A673 (cell line): ENCODE measurements at places on chromosomes 1 and 21. TPM values are rescaled to one million over a fixed set of nuclear protein-coding genes. Genes with fewer than 3 reads are reported as not detected.

GRCh38 chr1:184152434-184152898, 100.9 kb downstream of the TSEN15 start:
- no peaks in the 10 kb centered on the region for H3K27me3 ChIP-seq
- peak; percentile 99 for DNase-seq
- H3K27ac ChIP-seq, result peak overlapping the region; percentile 96

- H3K36me3 ChIP-seq, result no peaks in the 10 kb centered on the region
- no peak for DNase-seq
- no peaks in the 10 kb centered on the region for H3K4me1 ChIP-seq
- H3K27ac ChIP-seq, result no peak overlapping the region
Observed at GRCh38 chr1:75067975-75068374, 66.2 kb upstream of the LHX8 start.

DNA sequence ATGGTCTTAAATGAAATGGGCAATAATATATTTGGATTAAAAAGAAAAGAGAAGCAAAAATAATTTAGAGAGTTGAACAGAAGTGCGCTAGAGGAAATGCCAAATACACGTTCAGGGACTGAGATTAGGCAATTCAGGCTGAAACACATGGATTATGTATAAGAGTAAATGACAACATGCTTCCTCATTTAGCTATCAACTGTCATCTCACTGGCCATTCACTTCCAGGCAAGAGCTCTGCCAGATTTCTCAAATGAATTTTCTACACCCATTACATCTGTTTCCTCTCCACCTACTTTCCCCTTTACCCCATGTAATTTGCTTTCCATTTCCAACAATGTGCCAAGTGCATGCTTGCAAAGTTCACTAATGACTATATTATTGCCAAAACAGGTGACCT, 582.4 kb downstream of the LTN1 start:
- no peak for DNase-seq
- no peaks in the 10 kb centered on the region for H3K36me3 ChIP-seq
- H3K27me3 ChIP-seq, result no peaks in the 10 kb centered on the region
- no peaks in the 10 kb centered on the region for H3K4me1 ChIP-seq
- H3K4me3 ChIP-seq, result no peak overlapping the region
- no peak overlapping the region for H3K27ac ChIP-seq

Gene ESRRG
- total RNA-seq, result not detected in 2 replicates

Gene KRTAP13-2
- total RNA-seq, result not detected in 2 replicates

Gene POGZ
- total RNA-seq, result 98.4 and 102 TPM in 2 replicates

- H3K27ac ChIP-seq, result no peak overlapping the region
- H3K4me1 ChIP-seq, result no peaks in the 10 kb centered on the region
- no peak for DNase-seq
- no peak overlapping the region for H3K4me3 ChIP-seq
- H3K36me3 ChIP-seq, result peaks cover 9% of the 10 kb centered on the region
- H3K27me3 ChIP-seq, result no peaks in the 10 kb centered on the region
Observed at GRCh38 chr1:179129702-179130473, 48.0 kb downstream of the TOR3A start.

Gene LRRC38
- total RNA-seq, result not detected in 2 replicates

Gene CLDN14
- total RNA-seq, result not detected in 2 replicates

GRCh38 chr21:42591170-42591869, 62.1 kb upstream of the PDE9A start:
- no peak overlapping the region for H3K4me3 ChIP-seq
- H3K36me3 ChIP-seq, result no peaks in the 10 kb centered on the region
- no peak for DNase-seq
- H3K27me3 ChIP-seq, result no peaks in the 10 kb centered on the region
- no peaks in the 10 kb centered on the region for H3K4me1 ChIP-seq
- H3K27ac ChIP-seq, result no peak overlapping the region

Gene KANK4
- 0.13 and 0.24 TPM in 2 replicates for total RNA-seq

GRCh38 chr21:22363504-22363903, 1365.3 kb downstream of the NCAM2 start:
- H3K36me3 ChIP-seq, result no peaks in the 10 kb centered on the region
- no peaks in the 10 kb centered on the region for H3K4me1 ChIP-seq
- no peaks in the 10 kb centered on the region for H3K27me3 ChIP-seq
- H3K4me3 ChIP-seq, result no peak overlapping the region
- no peak overlapping the region for H3K27ac ChIP-seq

Gene AIRE
- not detected in 2 replicates for total RNA-seq

- H3K36me3 ChIP-seq, result no peaks in the 10 kb centered on the region
- H3K4me1 ChIP-seq, result no peaks in the 10 kb centered on the region
- no peak for DNase-seq
- H3K27ac ChIP-seq, result no peak overlapping the region
- no peaks in the 10 kb centered on the region for H3K27me3 ChIP-seq
Observed at GRCh38 chr1:37919277-37919676, 27.6 kb downstream of the INPP5B start.

DNA sequence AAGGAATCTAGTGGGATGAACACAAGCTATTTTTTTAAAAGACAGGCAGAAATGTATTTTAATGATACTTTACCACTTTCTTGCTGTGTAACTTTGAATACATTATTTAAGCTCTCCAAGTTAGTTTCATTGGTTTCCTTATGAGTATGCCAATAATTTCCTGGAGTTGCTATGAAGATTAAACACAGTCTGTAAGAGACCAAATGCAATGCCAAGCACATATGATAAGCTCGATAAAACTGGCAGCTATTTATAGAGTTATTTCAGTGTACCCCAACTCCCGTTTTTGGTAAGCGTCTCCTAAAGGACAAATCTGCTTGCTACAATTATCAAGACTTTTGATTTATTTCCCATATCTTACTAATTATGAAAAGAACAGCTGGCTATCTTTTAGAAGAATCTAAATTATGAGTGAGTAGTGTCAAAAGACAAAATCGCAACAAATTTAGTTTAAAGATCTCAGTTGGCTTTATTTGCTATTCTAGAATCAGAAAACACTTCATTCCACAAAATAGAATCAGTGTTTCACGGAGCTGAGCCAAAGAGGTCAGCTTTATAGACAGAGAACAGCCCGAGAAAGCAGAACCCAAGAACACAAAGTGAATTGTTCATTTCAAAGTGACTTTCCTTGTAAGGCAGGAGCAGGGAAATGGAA, 7.2 kb upstream of the MAP10 start:
- H3K27ac ChIP-seq, result no peak overlapping the region
- no peak overlapping the region for H3K4me3 ChIP-seq
- DNase-seq, result no peak
- H3K27me3 ChIP-seq, result no peaks in the 10 kb centered on the region

Gene CEP85
- 51.3 and 51.5 TPM in 2 replicates for total RNA-seq

DNA sequence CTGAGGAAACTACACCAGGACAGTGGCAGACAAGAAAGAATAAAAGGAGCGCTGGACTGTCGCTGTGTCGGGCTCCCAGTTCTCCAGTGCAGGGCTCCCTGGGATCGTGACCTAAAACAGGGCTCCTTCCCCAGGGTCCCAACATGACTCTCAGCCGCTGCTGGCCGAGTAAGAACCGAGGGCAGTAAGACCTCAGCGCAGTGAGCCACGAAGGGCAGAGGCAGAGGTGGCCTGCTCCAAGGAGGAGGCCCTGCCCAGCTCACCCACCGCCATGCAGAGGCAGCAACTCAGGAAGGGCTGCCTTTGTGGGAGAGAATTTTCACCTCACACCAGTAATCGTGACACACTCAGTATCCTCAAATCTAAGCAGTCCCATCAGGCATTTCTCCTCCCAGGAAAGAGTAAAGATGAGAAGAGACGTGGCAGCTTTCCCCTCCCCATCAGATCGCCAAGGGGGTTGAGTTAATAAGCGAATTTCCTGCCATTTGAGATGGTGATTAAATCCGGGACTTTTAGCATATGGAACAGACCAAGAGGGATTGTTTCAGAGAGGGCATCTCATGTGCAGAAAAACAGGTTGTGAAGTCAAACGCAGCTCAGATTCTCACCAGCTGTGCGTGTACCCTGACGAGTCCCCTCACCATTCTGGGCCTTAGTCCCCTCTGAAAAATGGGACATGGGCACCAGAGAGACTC, 19.8 kb upstream of the ARTN start:
- peak overlapping the region; percentile 90 for H3K27ac ChIP-seq
- no peak overlapping the region for H3K4me3 ChIP-seq
- DNase-seq, result peak; percentile 91
- no peaks in the 10 kb centered on the region for H3K27me3 ChIP-seq

GRCh38 chr21:29206445-29206844, 76.0 kb downstream of the MAP3K7CL start:
- H3K4me3 ChIP-seq, result no peak overlapping the region
- H3K27ac ChIP-seq, result peak overlapping the region; percentile 12
- peaks cover under 1% of the 10 kb centered on the region for H3K36me3 ChIP-seq
- H3K27me3 ChIP-seq, result no peaks in the 10 kb centered on the region

Gene MYCL
- total RNA-seq, result 0.58 and 2.1 TPM in 2 replicates

DNA sequence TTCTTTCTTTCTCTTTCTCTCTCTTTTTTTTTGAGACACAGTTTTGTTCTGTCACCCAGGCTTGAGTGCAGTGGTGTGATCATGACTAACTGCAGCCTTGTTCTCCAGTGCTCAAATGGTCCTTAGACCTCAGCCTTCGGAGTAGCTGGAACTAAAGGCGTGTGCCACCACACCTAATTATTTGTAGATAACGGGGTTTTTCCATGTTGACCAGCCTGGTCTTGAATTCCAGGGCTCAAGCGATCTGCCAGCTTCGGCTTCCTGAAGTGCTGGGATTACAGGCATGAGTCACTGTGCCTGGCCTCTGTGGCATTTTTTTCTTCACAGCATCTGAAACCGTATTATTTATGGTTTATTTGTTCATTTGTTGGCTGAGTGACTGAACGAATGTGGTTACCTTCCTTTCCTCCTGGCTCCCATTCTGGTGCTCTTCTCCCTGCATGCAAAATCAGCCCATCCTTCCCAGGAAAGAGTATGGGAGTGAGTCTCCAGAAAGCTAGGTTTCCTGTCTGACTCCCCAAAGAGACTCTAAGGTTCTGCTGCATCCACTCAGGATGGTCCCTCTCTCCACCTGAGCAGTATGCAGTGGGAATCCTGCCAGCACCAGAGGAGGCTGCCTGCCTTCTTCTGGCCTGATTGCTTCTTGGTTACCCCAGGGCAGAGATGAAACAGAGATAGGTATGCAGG, 155.0 kb upstream of the BEND5 start:
- H3K27me3 ChIP-seq, result no peaks in the 10 kb centered on the region
- H3K4me3 ChIP-seq, result no peak overlapping the region
- peaks cover 39% of the 10 kb centered on the region for H3K4me1 ChIP-seq
- H3K27ac ChIP-seq, result no peak overlapping the region
- H3K36me3 ChIP-seq, result no peaks in the 10 kb centered on the region

- no peak overlapping the region for H3K4me3 ChIP-seq
- no peaks in the 10 kb centered on the region for H3K36me3 ChIP-seq
- H3K27ac ChIP-seq, result no peak overlapping the region
Observed at GRCh38 chr1:208271236-208271635, 27.1 kb upstream of the PLXNA2 start.

- H3K27me3 ChIP-seq, result no peaks in the 10 kb centered on the region
- no peak overlapping the region for H3K27ac ChIP-seq
- no peaks in the 10 kb centered on the region for H3K36me3 ChIP-seq
- no peak overlapping the region for H3K4me3 ChIP-seq
- H3K4me1 ChIP-seq, result peaks cover 7% of the 10 kb centered on the region
- DNase-seq, result no peak
Observed at GRCh38 chr1:2224170-2224584, 3.9 kb upstream of the SKI start.

DNA sequence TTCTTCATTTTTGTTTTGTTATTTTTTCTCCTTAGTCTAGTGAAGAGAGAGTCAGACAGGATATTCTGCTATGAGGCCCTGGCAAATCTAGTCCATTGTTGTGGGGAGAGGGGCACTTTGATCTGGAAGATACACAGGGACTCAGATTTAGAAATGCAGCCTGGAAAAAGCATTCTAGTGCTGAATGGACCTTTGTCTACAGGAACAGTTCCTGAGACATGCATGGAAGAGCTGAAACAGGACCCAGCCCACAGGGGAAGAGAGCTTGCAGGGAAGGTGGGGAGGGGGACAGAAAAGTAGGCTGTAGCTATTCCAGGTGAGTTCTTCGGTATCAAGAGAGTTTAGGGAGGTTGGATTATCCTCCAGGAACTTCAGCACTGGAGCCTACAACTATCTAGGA, 98.5 kb downstream of the AKT3 start:
- H3K36me3 ChIP-seq, result no peaks in the 10 kb centered on the region
- H3K4me1 ChIP-seq, result no peaks in the 10 kb centered on the region
- H3K27ac ChIP-seq, result no peak overlapping the region
- H3K27me3 ChIP-seq, result no peaks in the 10 kb centered on the region
- no peak overlapping the region for H3K4me3 ChIP-seq
- DNase-seq, result no peak

DNA sequence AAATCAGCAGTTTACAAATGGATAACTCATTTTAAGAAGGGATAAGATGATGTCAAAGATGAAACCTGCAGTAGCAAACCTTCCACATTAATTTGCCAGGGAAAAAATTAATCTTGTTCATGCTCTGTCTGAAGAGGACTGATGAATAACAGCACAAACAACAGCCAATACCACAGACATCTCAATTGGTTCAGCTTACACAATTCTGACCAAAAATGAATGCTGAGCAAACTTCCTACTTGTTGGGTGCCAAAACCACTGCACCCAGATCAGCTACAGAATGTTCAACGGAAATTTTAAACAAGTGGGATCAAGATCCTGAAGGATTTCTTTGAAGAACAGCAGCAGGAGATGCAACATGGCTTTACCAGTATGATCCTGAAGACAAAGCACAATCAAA, 98.3 kb downstream of the COQ8A start:
- no peaks in the 10 kb centered on the region for H3K36me3 ChIP-seq
- H3K4me1 ChIP-seq, result peaks cover 7% of the 10 kb centered on the region
- no peaks in the 10 kb centered on the region for H3K27me3 ChIP-seq
- no peak for DNase-seq
- H3K4me3 ChIP-seq, result no peak overlapping the region

- no peak for DNase-seq
- H3K27ac ChIP-seq, result peak overlapping the region; percentile 81
- no peak overlapping the region for H3K4me3 ChIP-seq
- no peaks in the 10 kb centered on the region for H3K36me3 ChIP-seq
- no peaks in the 10 kb centered on the region for H3K27me3 ChIP-seq
Observed at GRCh38 chr1:145983960-145984830, 12.2 kb downstream of the TXNIP start.

- H3K4me1 ChIP-seq, result no peaks in the 10 kb centered on the region
- H3K27ac ChIP-seq, result no peak overlapping the region
- no peaks in the 10 kb centered on the region for H3K27me3 ChIP-seq
- no peak overlapping the region for H3K4me3 ChIP-seq
Observed at GRCh38 chr1:113674591-113674990, 84.7 kb downstream of the PHTF1 start.

Gene SCAF4
- 57.0 and 58.0 TPM in 2 replicates for total RNA-seq

Gene OPRD1
- total RNA-seq, result 0.79 and 0.97 TPM in 2 replicates

GRCh38 chr1:222048094-222048595, 306.3 kb upstream of the DUSP10 start:
- H3K27me3 ChIP-seq, result no peaks in the 10 kb centered on the region
- no peaks in the 10 kb centered on the region for H3K4me1 ChIP-seq
- H3K4me3 ChIP-seq, result no peak overlapping the region
- no peak overlapping the region for H3K27ac ChIP-seq
- DNase-seq, result no peak

DNA sequence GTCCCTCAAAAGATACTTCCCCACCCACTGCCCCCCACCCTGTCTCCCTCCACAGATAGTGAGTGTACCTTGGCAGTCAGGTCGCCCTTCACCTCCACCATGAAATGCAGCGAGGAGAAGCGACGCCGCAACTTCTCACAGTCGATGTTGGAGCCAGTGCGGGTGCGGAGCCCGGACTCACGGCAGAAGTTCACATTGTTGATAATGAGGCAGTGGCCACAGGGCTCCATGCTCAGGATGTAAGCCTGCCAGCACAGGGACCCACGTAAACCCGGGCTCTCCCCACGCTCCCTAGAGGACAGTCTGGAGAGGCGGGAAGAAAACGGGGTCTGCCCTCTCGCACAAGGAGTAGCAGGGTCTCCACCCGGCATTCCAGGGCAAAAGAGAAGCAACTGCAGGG, 17.2 kb downstream of the CASP9 start:
- H3K4me1 ChIP-seq, result no peaks in the 10 kb centered on the region
- no peaks in the 10 kb centered on the region for H3K36me3 ChIP-seq
- no peaks in the 10 kb centered on the region for H3K27me3 ChIP-seq
- H3K27ac ChIP-seq, result no peak overlapping the region
- H3K4me3 ChIP-seq, result no peak overlapping the region
- DNase-seq, result no peak
